ENCODE measurements at places on chromosomes 12 and 14.
A peak's percentile ranks its signal among the peaks of the same experiment; 100 is the strongest.

- peak; percentile 44 for DNase-seq
Observed at GRCh38 chr14:64891839-64892375, 12.2 kb upstream of the SPTB start.

DNA sequence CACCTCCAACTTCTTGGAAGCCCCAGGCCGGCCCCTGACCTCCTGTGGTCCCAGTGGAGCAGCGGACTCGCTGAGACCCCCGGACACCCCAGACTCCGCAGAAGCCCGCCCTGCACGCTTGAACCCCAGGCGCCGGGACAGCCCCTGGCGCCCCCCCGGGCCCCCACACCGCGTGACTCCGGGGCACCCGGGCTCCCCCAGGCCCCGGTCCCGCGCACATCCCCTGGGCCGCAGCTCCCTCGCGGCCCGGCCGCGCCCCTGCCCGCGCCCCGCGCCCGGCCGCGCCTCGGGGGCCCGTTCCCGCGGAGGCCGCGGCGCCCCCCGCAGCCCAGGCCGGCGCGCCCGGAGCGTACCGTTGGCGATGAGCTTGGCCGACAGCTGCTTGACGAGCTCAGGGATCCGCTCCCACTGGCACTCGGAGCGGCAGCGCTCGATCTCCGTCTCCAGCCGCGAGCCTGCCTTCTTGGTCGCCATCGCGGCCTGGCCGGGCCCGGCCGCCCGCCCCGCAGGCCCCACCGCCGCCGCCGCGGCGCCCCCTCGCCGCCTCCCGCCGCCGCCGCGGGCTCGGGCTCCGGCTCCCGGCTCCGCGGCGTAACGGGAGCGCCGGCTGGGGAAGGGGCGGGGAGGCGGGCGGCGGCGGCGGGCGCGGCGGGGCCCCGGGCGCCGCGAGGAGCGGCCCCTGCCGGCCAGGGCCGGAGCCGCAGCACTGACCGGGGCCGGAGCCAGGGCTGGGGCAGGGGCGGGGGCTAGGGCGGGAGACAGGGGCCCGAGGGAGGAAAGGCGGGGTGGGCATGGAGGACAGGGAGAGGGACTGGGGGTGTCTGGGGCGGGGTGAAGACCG is at the start of gene TTC7B:
TTC7B (minus strand) TSS at position 609 of the 841 bp plus-strand sequence; CDS start at position 474, 135 bp downstream.
- no peak for DNase-seq

- DNase-seq: no peak
Observed at GRCh38 chr12:53298164-53298563, 1.3 kb upstream of the MYG1 start.

DNA sequence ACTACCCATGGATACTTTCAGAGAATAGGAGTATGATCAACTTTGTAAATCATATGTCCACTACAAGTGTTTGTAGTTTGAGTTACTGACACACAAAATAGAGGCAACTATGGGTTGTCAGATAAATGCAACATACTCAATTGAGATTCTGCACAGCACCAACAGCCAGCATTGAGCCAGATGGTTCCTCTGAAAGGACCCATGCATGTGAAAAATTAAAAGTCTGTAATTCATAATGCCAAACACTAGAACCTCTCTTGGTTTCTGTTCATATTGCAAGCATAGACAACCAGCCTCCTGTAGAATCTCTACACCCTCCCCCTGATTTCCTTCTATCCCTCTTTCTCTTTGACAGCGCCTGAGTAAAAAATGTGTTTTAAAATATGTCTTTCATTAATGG is 831.0 kb downstream of the C12orf50 start:
- DNase-seq: no peak

DNA sequence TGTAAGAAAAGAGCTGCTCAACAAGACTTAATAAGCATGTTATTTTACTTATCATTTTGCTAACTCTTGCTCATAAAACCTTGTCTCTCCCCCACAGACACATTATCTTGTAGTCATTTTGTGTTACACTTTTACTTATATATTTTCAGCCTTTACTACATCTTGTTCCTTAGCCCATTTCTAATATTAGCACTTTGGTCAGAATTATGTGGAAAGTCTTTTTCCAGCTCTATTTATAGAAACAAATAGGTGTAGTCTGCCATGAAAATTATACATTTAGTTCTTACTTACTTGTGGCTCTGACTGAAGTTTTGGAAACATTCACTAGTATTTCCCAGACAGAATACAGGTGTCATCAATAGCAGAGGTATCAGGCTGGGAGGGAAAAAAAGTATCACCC is 76.1 kb downstream of the TMEM116 start:
- no peak for DNase-seq

GRCh38 chr14:75486318-75486717 is 36.0 kb upstream of the BATF start:
- no peak for DNase-seq

- DNase-seq: no peak
Observed at GRCh38 chr12:50788561-50788960, 24.7 kb downstream of the ATF1 start.

DNA sequence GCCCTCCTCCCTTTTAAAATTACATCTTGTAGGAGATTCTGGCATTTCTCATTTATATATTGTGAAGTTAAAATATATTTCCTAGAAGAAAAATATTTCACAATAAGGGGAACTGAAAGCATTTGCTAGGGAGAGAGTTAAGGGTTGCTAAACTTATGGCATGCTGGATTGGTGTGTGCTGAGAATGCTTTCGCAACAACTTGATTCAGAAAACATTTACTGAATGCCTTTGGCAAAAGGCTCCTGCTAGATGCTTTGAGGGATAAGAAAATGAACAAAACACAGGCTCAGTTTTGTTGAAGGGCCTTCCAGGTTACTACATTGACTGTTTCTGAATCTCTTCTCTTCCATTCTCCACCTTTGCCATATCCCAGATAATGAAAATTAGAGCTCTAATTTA is 67.5 kb downstream of the DIP2B start:
- DNase-seq: no peak

GRCh38 chr12:92540782-92541423 is 161.9 kb upstream of the PLEKHG7 start:
- no peak for DNase-seq

- DNase-seq: no peak
Observed at GRCh38 chr12:45762185-45763110, 32.9 kb downstream of the ARID2 start.

DNA sequence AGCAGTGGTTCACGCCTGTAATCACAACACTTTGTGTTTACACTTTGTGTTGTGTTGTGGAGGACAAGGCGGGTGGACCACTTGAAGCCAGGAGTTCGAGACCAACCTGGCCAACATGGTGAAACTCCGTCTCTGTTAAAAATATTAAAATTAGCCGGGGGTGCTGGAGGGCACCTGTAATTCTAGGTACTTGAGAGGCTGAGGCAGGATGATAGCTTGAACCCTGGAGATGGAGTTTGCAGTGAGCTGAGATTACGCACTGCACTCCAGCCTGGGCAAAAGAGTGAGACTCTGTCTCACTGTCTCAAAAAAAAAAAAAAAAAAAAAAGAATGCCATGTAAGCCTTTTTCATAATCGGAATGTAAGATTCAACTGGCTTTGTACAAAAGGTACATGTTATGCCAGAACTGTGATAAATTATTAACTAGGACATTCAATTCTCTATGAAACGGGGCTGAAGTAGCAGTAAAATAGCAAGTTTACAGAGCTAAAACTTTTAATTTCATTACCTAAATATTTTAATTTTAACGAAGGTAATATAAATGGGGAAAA is 13.9 kb upstream of the PITPNM2 start:
- no peak for DNase-seq

GRCh38 chr12:43921666-43922337 is 85.9 kb downstream of the TMEM117 start:
- no peak for DNase-seq

DNA sequence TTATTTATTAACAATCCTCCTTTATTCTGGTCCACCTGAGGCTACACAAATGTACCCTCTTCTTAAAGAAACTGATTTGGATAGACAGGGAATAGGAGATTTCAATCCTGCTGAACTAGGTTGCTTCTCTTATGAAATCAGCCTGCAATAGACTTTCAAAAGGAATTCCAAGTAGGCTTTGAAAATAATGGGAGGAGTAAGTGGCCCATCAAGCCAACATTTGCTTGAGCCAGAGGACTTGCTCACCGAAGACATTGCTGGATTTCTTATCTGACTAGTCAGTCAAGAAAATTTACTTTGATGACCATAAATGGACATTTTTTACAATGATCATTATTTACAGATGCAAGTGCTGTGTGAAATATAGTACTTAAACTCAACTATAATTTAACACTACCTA is 82.8 kb upstream of the RASSF8 start:
- no peak for DNase-seq

GRCh38 chr12:92612611-92613010 is 90.2 kb upstream of the PLEKHG7 start:
- DNase-seq: no peak

GRCh38 chr14:68667313-68667791 is 125.5 kb downstream of the ZFP36L1 start:
- DNase-seq: no peak

DNA sequence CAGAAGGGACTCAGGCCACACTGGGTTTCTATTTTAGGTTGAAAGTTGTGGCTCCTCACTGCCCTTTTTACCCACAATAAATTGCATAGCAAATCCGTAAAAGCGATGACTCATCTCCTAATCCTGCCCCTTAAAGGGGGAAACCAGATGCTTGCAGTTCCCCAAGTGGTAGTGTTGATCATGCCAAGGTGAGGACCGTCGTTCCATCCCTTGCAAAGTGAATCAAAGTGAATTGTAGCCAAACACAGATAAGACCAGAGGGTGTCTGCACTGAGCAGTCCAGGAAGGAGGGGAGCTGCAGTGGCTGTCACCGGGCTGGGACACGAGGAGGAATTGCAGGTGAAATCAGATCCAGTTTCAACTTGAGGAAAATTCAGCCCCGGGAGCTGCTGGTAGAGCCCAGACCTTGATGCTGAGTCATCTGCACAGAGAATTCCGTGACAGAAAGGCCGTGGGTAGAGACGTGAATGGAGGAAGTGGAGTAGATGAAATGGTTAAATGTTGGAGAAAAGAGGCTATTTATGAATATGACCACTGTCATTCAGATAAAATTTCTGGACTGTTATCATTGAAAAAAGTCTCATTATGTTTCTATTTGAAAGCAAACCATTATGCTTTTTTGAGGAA is 44.2 kb upstream of the MMP17 start:
- no peak for DNase-seq

GRCh38 chr12:82363990-82364389 is 5.7 kb downstream of the METTL25 start:
- DNase-seq: no peak

DNA sequence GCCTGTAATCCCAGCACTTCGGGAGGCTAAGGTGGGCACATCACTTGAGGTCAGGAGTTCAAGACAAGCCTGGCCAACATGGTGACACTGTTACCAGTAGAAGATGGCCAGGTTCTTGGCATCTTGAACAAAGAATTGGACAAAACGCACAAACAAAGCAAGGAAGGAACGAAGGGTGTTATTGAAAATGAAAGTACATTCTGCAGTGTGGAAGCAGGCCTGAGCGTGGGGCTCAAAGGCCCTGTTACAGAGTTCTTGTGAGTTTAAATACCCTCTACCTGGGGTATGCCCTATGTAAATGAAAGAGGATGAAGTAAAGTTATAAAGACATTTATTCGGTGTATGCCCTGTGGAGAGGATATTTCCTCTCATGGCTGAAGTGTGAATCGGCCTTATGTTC is 20.8 kb upstream of the CDK17 start:
- DNase-seq: peak; percentile 50

GRCh38 chr14:101590062-101590461 is 28.8 kb downstream of the DIO3 start:
- peak; percentile 34 for DNase-seq

GRCh38 chr12:14410841-14411569 is 45.5 kb downstream of the ATF7IP start:
- peak; percentile 80 for DNase-seq

GRCh38 chr12:28129031-28129430 is 61.2 kb upstream of the CCDC91 start:
- DNase-seq: no peak

- peak; percentile 82 for DNase-seq
Observed at GRCh38 chr14:91367173-91368171, 50.1 kb downstream of the CCDC88C start.

- DNase-seq: no peak
Observed at GRCh38 chr14:95838862-95839261, 37.8 kb upstream of the TUNAR start.

Data from activated CD8-positive, alpha-beta memory T cell treated with anti-CD3 and anti-CD28 coated beads, Interleukin-2, amount 10 ng/mL, durations not matched to agents 7 days and 5 days (primary cell).